ENCODE measurements at places on chromosomes 16 and 17.

DNA sequence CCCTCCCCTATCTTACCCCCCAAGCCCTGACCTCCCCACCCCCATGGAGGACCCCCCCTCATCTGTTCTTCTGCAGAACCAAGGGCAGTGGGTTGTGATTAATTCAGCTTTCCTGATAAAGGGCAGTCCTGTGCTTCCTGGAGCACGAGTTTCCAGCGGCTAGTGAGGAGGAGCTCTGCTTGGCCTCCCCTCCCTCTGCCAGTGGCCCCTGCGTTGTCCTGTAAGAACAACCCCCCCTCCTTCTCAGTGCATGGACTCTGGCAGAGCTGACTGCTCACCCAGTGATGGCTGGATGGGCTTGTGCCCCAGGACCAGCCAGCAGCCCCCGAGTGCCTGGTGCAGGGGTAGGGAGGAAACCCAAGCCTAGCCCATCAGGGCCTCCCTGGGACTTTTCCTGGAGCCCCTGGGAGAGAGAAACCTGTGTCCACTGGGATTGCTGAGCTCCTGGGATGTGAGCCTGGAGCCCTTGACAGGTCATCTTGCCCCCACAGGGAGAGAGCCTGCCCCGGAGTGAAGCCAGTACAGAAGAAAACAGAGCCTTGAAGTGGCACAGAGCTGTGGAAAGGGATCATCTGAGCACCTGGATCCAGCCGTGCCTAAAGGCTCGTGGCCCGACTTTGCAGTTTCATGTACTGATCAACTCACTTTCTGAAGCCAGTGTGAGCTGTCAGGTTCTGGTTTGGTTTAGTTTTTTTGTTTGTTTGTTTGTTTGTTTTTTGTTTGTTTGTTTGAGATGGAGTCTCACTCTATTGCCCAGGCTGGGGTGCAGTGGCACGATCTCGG lies 26.5 kb downstream of the MMP15 start:
- DNase-seq, result no peak

DNA sequence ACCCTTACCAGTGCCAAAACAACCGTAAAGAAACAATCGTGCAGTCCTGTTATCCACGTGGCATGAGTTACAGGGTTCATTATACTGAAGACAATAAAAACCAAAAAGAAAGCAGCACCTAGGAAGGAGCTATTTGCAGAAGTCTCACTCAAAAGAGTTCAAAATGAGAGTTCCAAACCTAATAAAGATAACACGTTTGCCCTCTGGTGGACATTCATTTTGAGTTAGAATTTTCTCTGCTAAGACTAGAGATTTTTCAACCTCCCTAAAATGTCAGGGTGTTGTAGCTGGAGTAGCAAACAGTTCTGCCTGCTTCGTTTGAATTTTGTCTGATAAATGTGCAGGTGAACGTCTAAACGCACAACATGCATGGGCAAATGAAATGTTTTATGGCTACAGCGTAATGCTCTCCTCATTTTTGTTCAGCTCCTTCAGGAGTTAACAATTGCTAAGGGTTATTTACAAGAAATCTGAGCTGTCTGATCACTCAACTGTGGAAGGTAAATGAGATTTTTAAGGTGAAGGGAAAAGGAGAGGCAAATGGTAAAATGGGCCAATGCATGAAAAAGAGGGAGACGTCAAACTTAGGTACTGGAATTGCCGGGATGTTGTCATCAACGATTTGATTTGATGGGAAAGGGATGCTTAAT lies 1067.9 kb upstream of the EEF2KMT start:
- no peak for DNase-seq

GRCh38 chr16:80164966-80165550 lies 375.7 kb upstream of the DYNLRB2 start:
- no peak for DNase-seq

- DNase-seq, result no peak
Observed at GRCh38 chr16:72658888-72659717, 388.8 kb downstream of the ZFHX3 start.

DNA sequence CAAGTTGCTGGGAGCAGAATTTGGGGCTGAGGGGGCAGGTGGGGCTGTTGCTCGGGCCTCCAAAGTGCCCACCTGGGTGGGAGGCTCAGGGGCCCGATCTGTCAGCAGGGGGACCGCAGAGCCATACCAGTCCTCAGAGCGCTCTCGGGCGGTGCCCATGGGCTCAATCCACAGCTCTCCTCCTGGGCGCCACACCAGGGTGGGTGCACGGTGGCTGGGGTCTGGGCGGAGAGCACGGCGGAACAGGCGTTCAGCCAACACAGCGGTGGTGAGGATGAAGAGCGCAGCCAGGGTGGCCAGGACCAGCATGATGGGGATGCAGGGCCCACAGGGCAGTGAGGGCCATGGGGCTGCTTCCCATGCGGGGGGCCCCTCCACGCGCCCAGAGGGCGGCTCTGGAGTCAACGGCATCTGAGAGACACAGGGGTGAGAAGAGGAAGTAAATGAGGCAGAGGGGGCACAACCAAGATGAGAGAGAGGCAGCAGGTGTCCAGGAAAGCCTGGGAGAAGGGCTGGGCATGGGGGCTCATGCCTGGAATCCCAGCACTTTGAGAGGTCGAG lies 1.2 kb downstream of the C16orf54 start:
- no peak for DNase-seq

DNA sequence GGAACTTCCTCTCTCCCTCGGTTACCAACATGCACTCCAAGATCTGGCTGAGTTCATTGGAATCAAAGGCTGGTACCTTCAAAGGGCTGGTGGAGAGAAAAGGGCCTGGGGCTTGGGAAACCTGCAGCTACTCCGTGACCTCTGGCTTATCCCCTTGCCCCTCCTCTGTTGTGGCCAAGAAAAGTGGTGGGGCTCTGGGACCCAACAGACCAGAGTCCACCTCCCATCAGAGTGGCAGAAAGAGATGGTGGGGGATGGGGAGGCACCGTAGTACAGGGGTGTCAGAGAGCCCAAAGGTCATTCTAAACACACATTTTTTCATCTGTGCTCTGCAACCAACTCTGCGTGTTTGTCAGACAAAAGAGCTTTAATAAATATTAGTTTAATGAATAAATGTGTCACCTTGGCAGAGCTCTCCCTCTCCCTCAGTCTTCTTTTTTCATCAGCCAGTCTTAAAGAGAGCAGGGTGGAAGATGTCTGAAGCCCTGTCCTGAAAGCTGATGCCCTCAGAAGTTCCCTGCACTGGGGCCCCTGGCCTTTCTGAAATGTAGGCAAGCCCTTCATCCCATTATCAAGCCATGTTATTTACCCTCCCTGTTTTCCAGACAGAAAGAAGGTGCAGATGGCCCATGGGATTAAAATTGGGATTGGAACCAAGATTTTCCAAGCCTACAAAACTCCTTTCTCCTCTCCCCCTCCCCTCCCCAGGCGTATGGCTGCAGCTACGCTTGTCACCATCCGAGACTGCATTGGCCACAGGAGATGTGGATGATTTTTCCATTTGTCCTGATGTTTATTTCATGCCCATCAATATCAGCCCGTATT lies 227.3 kb downstream of the CCDC182 start:
- no peak for DNase-seq

GRCh38 chr16:55325080-55325447 lies 1.1 kb downstream of the IRX6 start:
- no peak for DNase-seq

GRCh38 chr17:75917917-75918445 lies 13.3 kb upstream of the MRPL38 start:
- no peak for DNase-seq

DNA sequence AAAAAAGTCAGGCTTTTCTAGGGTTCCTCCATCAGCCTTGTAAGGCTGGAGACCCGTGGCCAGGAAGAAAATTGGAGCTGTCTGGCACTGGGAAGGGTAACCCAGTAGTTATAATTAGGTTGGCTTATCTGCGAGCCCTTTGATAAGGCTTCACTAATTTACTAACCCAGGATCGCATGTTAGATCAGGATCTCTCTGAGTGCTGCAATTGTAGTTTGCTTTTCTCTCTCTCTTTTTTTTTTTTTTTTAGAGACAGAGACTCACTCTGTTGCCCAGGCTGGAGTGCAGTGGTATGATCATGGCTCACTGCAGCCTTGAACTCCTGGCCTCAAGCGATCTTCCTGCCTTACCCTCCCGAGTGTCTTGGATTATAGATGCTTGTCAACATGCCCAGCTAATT lies 17.0 kb downstream of the ABCC1 start:
- DNase-seq, result no peak

GRCh38 chr17:80789356-80789902 lies 202.2 kb upstream of the CHMP6 start:
- DNase-seq, result no peak

- DNase-seq, result no peak
Observed at GRCh38 chr16:68533937-68534336, 5.2 kb upstream of the ZFP90 start.

- DNase-seq, result no peak
Observed at GRCh38 chr17:47739150-47739549, 6.1 kb downstream of the TBX21 start.
